Cortex of kidney (tissue), 1 donor: ENCODE measurements at places on chromosomes 2 and 18.

DNA sequence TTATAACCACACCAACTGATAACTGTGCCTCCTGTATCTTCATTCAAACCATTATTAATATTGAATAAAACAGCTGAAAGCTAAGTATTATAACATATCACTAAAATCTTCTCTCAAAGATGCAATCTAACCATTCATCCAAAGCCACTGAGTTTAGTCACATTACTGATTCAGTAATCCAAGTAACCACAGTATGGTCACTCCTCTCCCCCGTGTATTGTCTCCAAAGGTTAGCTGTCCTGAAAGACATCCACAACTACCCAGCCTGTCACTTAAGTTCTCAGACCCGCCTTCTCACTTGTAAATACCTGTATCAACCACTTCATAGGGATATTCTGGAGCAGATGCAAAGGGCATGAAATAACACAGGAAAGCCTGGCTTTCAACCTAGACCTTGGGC is 213.4 kb upstream of the BOD1L2 start:
- DNase-seq, result no peak

DNA sequence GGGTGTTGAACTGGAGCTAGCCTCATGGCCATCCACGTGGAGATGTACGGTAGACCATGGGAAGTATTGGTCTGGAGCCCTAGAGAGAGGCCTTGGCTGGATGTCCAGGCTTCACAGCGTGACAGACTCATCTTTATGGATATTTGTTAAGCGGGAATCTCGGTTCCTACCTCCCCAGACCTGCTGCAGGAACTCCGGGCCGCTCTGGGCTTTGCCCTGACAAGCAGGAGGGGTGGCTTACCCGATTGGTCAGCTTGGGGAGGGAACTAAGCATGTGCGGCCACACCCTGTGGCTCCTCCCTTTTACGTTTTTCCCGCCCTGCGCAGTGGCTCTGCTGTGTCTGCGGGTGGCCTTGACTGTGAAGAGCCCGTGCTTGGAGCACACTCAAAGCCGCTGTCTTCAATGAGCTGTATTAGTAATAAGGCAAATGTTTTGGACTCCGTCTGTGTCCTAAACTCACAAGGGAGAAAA is 52.3 kb downstream of the PAPOLG start:
- no peak for DNase-seq

DNA sequence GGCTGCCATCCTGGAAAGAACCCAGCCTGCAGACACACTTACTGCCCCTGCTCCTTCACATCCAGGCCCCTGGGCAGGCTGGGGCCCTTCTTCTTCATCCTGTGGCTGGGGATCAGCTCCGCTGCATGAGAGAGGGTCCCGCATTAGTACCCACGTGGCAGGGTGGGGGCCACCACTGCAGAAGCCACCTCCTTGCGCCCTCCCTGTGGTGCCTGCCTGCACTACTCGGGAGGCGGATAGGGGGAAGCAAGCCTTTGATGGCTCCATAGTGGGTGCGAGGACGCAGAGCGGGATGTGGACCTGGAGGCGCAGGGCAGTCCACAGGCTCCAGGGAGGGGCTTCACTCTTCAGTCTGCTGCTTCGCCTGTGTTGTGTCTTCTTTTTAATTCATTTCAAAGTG is 46.7 kb downstream of the GPC1 start:
- no peak for DNase-seq

- DNase-seq, result no peak
These were observed 21.2 kb upstream of the DARS1 start for GRCh38 chr2:136006658-136007057.

DNA sequence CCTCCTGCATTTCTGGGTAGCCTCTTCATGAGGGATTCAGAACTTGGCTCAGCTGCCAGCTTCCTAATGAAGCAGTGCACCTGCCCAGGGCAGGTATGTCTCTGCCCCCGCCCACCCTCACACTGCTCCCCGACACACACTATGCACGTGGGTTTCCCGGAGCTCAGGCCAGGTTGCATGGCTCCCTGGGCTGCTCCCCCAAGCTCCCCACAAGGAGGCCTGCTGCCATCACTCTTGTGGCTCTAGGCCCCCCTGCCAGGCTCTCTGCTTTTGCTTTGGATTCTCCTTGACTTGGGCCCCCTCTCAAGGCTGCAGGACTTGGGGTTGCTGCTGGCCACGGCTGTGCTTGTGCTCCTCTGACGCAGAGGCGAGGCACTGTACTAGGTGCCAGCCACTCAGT is 43.6 kb downstream of the ADD2 start:
- no peak for DNase-seq

GRCh38 chr2:6946722-6947121 is 29.5 kb downstream of the RNF144A start:
- DNase-seq, result no peak

DNA sequence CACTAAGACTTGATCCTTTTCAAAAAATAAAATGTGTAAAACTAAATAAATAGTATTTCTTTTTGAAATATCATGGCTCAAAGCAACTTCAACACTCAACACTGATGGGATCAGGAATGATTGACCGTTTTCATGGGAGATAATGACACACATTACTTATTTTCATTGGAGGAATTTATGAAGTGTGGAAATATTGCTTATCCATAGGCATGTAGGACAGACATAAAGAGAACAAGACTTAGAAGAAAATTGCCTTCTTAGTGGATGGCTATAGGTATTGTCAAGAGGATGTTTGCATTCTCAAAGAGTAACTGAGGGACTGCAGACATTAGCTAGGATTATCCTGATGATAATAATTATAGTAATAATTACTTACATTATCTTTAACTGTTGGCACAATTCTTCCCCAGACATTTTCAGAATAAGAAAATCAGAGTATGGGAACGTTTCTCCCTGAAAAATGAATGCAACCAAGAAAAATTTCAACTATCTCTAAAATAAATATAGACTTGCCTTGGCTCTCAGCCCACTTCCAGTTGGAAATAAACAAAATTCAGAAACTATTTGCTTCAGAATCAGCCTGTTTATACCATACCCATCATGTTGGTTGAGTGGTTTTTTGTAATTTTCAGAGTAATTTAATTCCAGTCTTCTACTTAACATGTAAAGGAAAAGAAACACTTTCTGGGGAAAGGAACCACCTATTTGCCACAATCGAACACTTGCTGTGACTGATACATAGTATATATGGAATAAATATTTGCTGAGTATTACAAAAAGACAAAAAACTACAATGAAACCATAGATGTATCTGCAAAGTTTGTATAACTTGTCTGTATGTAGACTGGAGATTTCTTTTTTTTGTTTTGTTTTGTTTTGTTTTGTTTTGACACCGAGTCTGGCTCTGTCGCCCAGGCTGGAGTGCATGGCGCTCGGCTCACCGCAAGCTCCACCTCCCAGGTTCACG is 165.7 kb downstream of the TMX3 start:
- no peak for DNase-seq

DNA sequence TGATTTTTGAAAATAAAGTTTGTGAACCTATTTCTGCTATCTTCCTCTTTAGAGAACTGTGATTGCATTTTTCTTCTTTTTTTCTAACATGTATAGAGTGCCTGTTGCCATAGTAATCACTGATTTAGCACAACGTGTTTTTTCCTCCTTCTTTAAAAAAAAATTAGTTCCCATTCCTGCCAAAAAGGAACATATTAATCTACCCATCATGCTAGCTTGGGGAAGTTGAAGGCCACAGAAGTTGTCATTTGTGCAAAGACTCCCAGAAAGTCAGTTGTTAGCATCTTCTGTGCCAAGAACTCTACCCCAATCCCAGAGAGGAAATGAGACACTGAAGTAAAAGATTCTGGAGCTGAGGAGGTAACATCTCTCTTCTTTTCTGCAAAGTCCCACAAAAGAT is 57.3 kb downstream of the SLC8A1 start:
- DNase-seq, result no peak
